ENCODE measurements at places on chromosomes 2 and 18. TPM values are rescaled to one million over a fixed set of nuclear protein-coding genes. Genes with fewer than 3 reads are reported as not detected.

- DNase-seq: peak; percentile 64
Measured at GRCh38 chr18:76619621-76620315, 124.7 kb upstream of the ZNF516 start.

SLC5A7 gene
- not detected for total RNA-seq

GRCh38 chr2:164890544-164890943 lies 48.9 kb upstream of the COBLL1 start:
- DNase-seq: no peak

DNA sequence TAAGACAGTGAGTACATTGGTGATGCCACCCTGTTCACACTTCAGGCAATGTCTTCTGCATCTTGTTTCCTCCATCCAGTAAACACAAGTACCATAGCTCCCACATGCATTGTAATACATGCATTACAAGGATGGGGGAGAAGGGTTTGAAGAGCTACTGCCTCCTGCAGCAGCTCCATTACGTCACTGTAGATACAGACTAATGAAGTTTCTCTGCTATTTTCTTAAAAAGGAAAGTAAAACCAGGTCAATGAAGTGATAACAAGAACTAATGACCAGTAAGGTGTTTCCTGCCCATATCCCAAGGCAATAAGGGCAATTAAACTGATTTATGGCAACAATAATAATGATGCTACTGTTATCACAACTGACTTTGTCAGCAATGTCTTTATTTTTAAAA lies 18.2 kb upstream of the BBS5 start:
- DNase-seq: no peak

TUBA3E gene
- total RNA-seq: not detected

DNA sequence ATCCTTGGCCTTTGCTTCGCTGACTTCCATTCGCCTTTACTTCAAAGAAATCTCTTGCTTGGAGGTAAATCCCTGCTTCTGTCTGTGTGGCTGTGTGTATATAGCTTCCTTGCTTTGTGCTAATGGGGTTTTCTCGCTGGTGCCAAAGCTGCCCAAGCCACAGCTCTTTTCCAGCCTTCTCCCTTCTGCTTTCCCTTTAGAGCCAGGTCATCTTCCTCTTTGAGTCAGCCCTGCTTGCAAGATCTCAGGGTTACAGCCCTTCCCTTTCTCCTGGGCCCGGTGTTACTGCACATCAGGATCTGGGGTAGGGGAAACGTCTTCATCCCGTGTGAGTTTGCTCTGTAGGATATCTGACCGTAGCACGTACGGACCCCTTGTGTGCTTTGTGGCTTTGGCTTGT lies 19.1 kb downstream of the EIF4E2 start:
- no peak for DNase-seq

DAPL1 gene
- total RNA-seq: not detected

TMEM198 gene
- 2.1 TPM for total RNA-seq

DNA sequence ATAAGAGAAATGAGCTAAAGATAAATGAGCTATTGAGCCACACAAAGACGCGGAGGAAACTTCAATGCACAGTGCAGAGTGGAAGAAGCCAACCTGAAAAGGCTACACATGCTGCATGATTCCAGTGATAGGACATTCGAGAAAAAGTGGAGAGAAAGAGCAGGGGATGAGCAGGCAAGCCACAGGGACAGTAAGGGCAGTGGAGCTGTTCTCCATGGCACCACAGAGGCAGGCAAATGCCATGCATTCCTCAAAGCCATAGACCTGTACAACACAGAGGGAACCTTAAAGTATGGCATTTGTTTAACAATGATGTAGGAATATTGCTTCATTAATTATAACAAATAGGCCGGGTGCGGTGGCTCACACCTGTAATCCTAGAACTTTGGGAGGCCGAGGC lies 36.5 kb upstream of the ZNF236 start:
- no peak for DNase-seq

DNA sequence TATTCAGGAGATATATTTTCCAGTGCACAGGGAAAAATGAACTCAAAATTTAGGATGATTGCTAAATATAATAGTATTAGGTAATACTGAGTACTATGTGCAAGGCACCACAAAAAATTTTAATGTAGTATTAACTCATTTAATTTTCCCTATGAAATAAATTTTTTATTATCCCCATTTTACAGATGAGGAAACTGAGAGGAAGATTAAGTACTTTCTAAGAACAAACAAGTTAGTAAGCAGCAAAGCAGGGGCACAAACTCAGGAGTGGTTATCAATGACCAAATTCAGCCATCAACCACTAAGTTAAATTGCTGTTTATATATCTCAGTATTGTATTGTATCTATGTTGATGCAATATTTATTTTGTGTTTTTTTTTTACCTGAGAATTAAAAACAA lies 14.2 kb downstream of the SPDYA start:
- no peak for DNase-seq

DNA sequence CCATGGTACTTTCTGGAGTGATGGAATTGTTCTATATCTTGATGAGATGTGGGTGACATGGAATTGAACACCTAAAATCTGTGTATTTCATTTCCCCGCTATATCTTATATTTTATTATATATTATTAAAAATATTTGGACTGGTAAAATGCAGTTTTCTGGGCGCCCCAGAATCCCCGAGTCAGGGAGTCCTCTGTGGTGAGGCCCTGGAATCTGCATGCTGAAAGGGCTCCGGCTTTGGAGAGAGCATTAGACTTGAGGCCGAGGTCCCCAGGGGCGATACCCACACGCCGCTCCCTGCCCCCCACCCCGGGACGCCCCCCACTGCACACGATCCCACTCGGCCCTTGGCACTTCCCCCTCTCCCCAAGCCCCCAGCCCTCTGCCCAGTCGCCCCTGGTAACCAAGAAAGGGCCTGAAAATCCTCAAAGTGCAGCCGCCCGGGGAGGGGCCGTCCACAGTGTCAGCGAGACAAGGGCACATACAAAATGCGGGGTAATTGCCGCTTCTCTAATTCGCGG lies 126.0 kb downstream of the ZFP36L2 start:
- DNase-seq: no peak

ABCA12 gene
- total RNA-seq: not detected

RNF125 gene
- total RNA-seq: 4.2 TPM

GRCh38 chr2:64625299-64626145 lies 28.2 kb downstream of the SERTAD2 start:
- no peak for DNase-seq

FEV gene
- not detected for total RNA-seq

DNA sequence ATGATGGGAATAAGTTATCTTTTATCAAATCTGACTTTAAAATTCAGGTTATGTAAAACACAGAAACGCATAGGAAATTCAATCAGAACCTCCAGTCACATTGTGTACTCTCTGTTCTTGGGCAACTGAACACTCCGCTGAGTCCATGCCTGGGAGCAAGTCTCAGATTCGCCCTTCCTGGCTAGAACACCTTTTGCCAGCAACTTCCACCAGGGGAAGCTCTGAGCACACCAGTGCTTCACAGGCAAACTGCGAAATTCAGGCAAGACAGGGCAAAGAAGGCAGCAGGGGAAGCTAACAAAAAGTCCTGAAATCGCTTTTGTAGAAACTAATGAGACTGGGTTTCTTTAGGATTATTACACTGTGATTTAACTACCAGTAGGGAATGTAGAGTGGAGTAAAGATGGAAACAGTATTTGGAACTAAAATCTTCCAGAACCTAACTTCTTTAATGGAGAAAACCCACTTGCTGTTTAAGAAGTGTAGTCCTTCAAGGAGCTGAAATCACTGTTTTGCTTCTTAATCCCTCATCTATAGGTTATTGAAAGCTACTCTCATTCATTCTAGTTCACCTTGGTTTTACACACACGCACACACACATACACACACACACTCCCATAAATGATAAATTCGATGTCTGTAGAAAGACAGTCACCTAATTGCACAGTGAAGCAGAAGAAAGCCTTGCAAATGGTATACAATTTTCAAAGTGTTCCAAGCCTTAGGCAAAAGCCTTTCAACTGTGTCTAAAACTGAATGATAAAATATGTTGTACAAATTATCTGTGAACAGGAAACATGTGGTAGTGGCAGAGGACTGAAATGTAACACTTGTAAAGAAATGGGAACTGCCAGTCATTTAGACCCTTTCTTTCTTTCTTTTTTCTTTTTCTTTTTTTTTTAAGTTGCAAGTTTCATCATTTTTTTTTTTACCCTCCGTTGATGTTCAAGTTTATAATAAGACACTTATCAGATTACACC lies 214.5 kb downstream of the TMEM182 start:
- no peak for DNase-seq

- no peak for DNase-seq
Measured at GRCh38 chr18:58580078-58580477, 48.8 kb downstream of the ALPK2 start.

CACNB4 gene
- total RNA-seq: 0.30 TPM

- no peak for DNase-seq
Measured at GRCh38 chr2:218028189-218028495, 25.3 kb upstream of the TNS1 start.

GRCh38 chr2:129575431-129575830 lies 404.0 kb upstream of the RAB6C start:
- no peak for DNase-seq

- DNase-seq: no peak
Measured at GRCh38 chr18:31920277-31920676, 22.7 kb downstream of the TRAPPC8 start.

HRH4 gene
- total RNA-seq: not detected

MEP1B gene
- 0.38 TPM for total RNA-seq

All from psoas muscle (tissue), 8 donors.